ENCODE measurements at places on chromosomes 7 and 10.
A peak's percentile ranks its signal among the peaks of the same experiment; 100 is the strongest.

DNA sequence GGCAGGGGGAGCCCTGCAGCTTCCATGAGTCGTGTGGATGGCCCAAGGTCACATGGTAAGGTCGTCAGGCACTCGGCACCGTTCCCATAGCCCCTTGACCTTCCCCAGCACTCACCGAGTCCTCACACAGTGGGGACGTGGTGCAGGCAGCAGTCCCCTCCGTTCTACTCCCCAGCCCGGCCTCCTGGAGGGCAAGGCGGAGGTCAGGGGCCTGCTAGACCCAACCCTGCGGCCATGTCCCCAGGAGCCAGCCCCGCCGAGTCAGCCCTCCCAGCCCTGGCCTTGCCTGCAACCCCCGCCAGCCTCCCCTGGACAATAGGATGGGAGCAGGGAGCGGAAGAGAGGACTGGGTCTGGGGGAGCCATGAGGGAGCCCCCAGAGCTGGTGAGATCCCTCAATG is 65.2 kb downstream of the ELFN1 start:
- no peak for DNase-seq

DNA sequence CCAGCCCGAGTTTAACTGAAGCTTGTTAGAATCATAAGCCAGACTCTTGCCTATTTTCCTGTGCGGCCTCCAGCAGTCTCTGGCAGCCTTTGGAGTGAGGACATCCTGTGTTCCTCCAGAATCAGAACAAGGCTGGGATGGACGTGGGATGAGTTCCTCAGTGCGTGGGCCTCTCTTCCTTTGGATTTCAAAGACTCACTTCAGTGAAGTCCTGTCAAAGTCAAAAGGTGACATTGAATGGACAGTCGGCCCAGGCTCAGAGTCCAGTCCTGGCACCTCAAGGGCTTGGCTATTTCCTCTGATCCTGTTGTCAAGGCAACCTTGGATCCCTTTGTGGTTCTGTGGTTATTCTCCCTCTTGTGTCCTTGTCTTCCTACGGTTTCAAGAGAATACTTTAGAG is 21.4 kb upstream of the SMC3 start:
- DNase-seq, result no peak

- no peak for DNase-seq
These were observed 54.0 kb upstream of the LRRC18 start for GRCh38 chr10:48993627-48994026.

DNA sequence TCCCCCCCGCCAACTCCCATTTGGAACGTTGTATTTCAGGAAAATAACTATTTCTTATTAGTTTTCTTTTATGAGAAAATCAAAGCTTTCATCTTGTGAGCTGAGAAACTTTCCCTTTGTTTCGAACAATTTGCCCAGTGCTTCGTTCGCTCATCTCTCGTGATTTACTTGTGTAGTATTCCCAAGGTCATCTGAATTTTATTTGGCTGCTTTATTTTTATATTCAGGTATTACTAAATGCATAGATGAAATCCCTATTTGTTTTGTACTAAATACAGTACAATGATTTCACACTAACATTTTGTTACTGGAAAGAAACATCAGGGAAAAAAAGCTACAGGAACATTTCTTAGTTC is 12.0 kb upstream of the EBLN1 start:
- no peak for DNase-seq

GRCh38 chr7:80153446-80153845 is 18.8 kb downstream of the GNAI1 start:
- no peak for DNase-seq

- DNase-seq, result no peak
These were observed 12.4 kb downstream of the BCAP29 start for GRCh38 chr7:107592361-107593024.

- DNase-seq, result no peak
These were observed 10.2 kb upstream of the EPC1 start for GRCh38 chr10:32357056-32357735.

DNA sequence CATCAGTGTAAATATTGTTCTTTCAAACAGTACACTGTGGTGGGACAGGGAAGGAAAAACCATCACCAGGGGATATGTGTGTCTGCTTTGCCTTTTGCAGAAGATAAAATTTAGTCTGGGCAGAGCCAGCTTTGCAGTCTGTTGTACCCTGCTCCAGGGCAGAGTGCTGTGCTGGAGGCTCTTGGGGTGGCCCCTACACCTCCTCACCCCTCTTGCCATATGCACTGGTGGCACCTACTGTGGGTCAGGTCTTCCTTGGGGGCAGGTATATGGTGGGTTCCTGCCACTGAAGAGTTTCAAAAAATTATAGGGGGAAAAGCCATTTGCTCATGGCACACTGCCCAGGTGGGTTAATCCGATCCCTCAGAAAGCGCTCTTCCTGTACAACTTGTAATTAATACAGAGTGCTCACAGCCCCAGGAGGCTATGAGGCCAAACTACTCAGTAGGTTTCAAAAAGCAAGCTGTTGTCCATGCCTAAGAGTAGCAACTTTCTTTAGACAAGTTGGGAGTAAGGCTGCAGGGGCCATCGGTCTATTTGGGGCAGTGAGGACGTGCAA is 112.7 kb upstream of the BMPER start:
- no peak for DNase-seq

GRCh38 chr10:102450124-102450373 is 1.3 kb downstream of the C10orf95 start:
- DNase-seq, result no peak

GRCh38 chr7:45689797-45690761 is 115.9 kb downstream of the ADCY1 start:
- no peak for DNase-seq

DNA sequence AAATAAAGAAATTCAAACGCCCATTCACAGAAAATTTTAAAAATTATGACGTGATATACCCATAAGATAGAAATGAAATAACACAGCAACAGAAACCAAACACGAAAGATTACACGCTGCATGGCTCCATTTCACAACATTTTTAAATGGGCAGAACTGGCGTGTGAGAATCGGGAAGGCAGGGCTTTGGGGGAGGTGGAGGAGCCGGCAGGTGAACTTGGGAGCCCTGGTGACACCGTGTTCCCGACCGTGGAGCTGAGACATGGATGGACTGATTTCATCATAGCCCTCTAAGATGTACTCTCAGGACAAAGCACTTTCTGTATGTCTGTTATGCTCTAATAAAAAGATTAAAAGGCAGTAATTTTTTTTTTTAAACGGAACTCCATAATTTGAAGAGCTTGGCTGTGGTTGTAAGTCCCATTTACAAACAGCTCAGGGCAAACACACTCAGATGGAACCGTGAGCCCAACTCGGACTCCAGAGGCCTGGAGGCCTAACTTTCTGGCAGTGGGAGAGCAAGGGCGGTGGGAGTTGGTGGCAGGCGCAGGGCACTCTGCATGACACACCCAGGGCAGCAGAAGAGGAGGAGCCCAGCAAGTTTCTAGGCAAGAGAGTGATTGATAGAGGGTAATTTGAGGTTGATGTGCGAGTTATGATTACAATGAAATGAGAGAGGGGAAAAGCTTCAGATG is 203.4 kb downstream of the MAD1L1 start:
- peak; percentile 5 for DNase-seq

DNA sequence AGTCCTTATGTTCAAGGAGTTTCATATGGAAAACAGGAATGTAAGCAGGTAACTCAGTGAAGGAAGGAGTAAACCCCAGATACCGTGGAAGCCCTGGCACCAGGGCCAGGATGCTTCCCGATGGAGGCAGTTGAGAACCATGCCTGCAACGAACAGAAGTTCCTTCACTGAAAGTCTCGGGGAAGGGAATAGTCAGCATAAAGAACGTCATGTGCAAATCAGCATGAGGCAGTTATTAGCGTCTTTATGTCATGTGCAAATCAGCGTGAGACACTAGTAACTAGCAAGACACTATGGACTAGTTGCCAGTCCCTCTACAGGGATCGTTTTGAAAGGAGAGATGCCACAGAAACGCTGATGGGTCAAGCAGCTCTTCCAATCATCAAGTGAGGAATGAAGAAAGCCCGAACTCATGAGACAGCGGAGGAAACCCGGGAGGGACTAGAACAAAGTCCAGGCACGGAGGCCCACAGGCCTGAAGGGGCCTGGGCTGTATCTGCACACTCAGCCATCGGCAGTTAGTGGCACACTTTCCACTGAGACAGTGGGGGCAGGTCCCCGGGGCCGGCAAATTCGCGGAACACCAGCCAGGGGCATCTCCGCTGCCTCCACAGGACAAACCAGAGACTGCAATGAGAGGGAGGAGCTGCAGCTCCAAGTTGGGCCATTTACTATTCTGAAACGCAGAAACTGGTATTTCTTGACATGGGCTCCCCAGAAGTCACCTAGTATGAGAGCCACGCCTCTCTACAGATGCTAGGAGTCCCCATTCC is 109.6 kb downstream of the SFMBT2 start:
- no peak for DNase-seq

DNA sequence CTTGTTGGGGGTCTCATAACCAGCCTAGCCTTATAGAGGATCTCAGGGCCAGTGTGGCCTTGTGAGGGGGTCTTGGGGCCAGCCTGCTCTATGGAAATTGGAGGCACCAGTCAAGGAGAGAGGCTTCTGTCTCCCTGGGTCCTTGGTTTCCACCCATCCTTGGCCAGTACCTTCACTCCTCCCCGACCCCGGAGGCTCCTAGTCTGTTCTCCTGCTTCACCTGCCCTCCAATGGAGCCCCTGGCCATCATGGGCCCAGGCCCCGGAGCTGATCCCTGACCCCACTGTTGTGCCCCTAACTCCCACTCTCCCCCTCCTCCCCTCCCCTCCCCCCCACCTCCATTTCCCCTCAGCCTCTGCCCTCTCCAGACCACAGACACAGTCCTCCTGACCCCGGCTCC is 29.7 kb downstream of the RASGEF1A start:
- peak; percentile 1 for DNase-seq

- DNase-seq, result no peak
These were observed 803.6 kb downstream of the SORCS1 start for GRCh38 chr10:106360870-106361269.

GRCh38 chr7:87564296-87564963 is 36.3 kb downstream of the ABCB1 start:
- DNase-seq, result peak; percentile 21

DNA sequence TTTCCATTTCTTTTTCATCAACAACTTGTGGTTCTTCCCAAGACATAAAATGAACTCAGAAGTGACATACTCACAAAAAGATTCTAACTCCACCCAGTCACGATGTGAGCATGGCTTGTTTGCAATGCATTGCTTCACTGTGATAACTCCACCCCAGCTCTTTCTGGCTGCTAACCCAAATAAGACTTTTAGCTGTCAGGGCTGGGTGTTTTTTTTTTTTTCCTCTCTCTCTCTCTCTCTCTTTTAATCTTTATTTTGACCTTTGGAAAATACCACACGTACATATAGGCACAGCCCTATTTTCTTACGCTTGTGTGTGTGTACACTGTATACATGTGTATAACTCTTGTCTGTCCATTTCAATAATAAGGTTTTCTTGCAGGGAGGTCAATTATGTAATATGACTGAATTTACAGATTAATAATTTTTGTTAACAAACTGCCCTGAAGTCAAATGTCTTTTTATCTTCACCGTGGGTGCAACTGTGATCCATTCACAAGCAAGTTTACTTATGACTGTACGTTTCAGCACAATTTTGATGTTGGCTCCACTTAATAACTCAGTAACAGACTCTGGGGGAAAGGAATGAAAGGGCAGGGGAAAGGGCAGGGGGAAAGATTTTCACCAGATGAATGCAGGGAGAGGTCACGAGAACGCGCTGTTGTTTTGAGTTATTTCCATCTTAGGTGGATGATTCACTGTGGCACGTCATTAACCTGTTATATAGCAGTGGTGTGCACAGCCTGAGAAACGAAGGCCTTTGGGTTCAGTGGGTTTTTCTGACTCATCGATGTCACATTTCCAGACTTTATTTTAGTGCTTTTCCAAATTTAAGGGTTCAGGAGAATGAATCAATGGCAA is 49.1 kb downstream of the APBB1IP start:
- peak; percentile 71 for DNase-seq

GRCh38 chr7:16114633-16115032 is 306.7 kb downstream of the CRPPA start:
- no peak for DNase-seq

- no peak for DNase-seq
These were observed 98.2 kb downstream of the ANLN start for GRCh38 chr7:36487756-36488336.

DNA sequence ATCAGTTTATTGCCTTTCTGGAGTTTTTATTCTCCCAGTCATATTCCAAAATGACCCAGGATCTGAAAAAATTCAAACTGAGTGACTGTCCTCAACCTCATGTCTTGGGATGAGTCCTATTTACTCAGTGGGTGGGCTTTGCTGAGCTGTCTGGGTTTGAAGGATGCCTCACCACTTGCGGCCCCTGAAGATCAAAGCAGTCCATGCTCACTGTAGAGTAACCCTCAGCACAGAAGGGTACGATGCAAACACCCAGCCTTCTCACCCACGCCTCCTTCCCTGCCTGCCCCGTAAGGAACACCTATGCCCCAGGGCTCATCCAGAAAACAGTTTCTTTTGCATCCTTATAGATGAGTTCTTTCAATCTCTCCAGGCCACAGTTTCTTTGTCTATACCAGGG is 42.2 kb upstream of the GRB10 start:
- no peak for DNase-seq

DNA sequence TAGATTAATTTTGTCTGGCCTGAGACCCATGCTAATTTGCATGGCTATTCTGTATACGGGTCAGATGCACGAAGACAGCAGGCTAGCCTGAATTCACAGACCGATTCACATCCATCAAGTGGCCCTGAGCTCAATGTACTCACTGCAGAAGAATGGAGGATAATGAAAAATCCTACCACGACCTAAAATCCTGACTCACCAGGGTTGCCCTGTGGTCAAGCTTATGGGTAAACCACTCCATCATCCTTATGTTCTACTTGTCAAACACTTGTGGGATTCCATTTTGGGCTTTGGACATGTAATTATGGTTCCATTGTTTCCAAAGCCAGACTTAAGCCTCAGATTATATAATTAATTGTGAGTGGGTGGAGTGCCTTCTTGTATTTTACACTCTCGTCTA is 110.4 kb upstream of the ZNF438 start:
- no peak for DNase-seq

GRCh38 chr7:70619130-70619529 is 512.8 kb upstream of the GALNT17 start:
- DNase-seq, result no peak

DNA sequence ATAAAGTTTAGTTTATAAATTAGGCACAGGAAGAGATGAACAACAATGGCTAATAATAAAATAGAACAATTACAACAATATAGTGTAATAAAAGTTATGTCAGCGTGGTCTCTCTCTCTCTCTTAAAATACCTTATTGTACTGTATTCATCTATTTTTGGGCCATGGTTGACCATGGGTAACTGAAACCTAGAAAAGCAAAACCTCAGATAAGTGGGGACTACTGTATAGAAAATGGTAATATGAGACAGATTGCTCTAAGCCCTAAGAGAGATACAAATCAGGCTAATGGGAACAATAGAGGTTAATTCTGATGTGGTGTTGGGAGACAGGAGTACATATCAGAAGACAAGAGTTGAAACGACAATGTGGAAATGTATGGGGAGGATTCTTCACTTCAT is 86.2 kb downstream of the ZNF365 start:
- DNase-seq, result no peak

DNA sequence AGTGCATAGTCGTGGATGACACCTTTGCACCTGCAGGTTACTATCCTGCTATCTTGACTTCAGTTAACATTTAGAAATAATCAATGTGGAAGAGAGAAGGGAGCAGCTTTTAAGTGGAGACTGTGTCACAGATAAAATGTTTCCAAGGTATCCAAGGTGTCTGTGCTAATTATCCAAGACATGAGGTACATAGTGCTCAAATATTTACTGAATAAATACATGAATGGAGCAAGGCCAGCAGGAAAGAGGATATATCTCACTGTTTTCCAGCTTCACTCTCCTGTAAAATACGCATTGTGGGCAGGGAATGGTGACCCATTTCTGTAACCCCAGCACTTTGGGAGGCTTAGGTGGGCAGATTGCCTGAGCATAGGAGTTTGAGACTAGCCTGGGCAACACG is 552.4 kb downstream of the PHTF2 start:
- DNase-seq, result no peak
